ENCODE measurements at places on chromosomes 6 and 20.

- no peak for DNase-seq
Observed at GRCh38 chr6:137473598-137473997, 20.6 kb downstream of the OLIG3 start.

- no peak for DNase-seq
Observed at GRCh38 chr6:84017709-84018452, 15.7 kb upstream of the MRAP2 start.

DNA sequence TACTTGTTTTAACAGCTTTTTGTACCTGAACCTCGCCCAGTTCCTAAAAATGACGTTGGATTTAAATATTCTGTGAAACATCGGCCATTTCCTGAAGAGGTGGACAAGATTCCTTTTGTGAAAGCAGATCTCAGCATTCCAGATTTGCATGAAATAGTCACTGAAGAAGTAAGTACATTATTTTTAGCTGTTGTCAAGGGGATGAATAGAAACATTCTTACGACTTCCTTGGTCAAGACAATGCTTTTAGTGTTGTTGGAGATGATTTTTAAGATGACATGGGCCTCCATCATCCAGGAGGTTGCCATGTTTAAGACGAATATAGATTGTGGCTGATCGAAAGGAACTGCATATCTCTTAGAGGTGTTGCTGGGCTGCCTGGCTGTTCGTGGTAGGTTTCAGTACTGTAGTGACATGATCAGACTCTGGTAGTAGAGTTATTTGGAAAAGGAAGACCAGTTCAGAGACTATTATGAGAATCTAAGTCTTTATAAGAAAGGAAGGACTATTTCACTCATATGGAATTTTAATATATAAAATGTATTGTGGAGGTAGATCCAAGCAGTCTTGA lies 29.9 kb upstream of the ADIG start:
- no peak for DNase-seq

- DNase-seq: no peak
Observed at GRCh38 chr6:41757931-41758640, 10.9 kb upstream of the PGC start.

DNA sequence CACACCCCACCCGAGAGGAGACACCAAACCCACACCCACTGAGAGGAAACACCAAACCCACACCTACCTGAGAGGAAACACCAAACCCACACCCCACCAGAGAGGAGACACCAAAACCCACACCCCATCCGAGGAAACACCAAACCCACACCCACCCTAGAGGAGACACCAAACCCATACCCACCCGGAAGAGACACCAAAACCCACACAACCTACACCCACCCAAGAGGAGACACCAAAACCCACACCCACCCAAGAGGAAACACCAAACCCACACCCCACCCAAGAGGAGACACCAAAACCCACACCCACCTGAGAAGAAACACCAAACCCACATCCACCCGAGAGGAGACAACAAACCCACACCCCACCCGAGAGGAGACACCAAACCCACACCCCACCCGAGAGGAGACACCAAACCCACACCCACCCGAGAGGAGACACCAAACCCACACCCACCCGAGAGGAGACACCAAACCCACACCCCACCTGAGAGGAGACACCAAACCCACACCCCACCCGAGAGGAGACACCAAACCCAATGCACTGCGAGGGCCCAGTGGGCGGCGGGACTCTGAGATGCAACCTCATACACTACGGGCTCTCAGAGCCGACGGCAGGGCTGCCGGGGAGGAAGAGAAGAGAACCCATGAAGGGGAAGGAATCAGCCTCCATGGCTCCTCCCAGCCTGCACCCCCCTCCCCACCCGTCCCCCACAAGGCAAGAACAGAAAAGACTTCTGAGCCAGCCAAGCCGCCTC lies 83.3 kb downstream of the TAF4 start:
- DNase-seq: no peak
